Right ventricle myocardium inferior (tissue), 1 donor: ENCODE measurements at places on chromosomes 1 and 21. TPM values are rescaled to one million over a fixed set of nuclear protein-coding genes. Genes with fewer than 3 reads are reported as not detected.
A peak's percentile ranks its signal among the peaks of the same experiment; 100 is the strongest.

Gene RIPK4
- 0.08 TPM for total RNA-seq

Gene PEF1
- 34.9 TPM for total RNA-seq

DNA sequence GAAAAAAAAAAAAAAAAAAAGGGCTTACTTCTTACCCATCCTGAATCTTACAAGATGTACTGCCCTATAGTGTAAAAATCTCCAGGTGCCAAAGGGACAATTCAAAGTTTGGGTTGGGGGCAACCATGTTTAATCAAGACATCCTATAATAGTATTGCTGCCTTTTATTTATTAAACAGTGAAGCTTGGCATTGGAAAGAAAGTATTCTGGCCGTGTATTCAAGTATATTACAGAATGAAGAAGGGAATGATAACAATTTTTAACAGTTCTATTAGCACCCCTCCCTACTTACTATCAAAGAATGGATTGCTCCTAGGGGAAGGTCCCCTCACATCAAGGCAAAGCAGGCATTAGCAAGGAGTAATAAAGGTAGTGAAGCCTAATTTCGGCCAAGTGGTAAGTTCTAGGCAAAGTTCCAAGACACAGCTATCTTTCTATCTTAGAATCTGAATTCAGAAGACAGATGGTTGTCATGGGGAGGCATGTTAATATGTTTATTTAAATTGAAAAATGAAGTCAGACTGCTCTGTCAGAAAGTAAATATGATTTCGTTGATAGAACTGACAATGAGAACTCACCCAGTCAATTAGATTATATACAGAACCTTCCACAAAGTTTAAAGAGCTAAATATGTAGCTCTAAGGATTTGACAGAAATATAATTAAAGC lies 24.6 kb downstream of the ST7L start:
- no peak for DNase-seq

- DNase-seq, result no peak
These were observed 940.1 kb upstream of the TMPRSS15 start for GRCh38 chr21:19343711-19344110.

- DNase-seq, result no peak
These were observed 14.4 kb downstream of the CD58 start for GRCh38 chr1:116556289-116557006.

DNA sequence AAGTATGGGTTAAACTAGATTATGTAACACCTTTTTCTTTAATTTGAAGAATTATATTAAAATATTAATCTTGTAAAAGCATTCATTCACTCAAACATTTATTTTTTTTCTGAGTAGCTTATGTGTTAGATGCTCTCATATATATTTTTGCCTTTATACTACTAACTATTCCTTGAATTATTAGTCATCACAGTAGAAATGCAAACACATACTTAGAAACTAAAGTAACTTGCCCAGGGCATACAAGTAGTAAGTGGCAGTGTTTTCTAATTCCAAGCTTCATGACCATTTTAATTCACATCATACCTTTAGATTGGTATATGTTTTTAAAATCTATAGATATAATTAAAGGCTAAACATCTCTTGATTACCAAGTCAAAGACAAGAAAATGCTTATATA lies 1271.0 kb downstream of the BRINP3 start:
- no peak for DNase-seq

- DNase-seq, result no peak
These were observed 18.2 kb downstream of the MYOM3 start for GRCh38 chr1:24093732-24094131.

- peak; percentile 74 for DNase-seq
These were observed 54.8 kb upstream of the SOD1 start for GRCh38 chr21:31604591-31605190.
